Type B pancreatic cell (in vitro differentiated cells): ENCODE measurements at places on chromosomes 16 and 17. TPM values are rescaled to one million over a fixed set of nuclear protein-coding genes. Genes with fewer than 3 reads are reported as not detected.

- no peak for DNase-seq
Observed at GRCh38 chr17:31490019-31490650, 98.7 kb downstream of the RAB11FIP4 start.

DNA sequence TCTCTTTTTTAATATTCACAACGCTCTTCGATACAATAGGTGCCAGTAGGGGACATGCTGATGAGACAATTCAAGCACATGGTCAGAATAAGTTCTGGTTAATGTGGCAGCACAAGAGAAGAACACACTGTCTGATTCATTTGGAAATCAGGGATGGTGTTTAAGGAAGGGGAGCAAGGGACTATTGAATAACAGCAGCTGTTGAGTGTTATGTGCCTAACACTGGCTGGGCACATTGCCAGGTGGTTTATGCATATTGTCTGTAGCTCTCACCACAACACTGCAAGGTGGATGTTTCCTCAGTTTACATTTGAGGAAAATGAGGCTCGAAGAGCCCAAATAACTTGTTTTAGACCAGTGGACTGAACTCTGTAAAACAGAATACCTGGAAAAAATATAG lies 44.2 kb downstream of the LYRM9 start:
- no peak for DNase-seq

DNA sequence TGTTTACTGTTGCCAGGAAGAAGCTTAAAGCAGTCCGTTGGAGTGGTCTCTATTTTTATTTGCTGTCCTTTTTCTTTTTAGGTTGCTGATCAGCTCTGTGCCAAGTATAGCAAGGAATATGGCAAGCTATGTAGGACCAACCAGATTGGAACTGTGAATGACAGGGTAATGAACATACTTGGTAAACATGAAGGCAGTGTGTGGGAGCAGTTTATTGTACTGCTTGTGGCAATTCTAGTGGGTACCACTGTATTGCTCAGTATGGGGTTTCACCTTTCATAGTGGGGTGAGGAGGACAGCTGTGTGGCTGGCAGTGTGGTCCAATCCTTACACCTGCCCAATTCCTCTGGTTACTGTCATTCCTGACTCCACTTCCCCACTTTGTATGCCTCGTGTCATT lies 25.3 kb downstream of the IST1 start:
- no peak for DNase-seq

GRCh38 chr16:89164436-89164835 lies 7.1 kb upstream of the CDH15 start:
- DNase-seq = no peak

GRCh38 chr16:58176608-58177352 lies 21.1 kb downstream of the CSNK2A2 start:
- no peak for DNase-seq

- no peak for DNase-seq
Observed at GRCh38 chr17:78401246-78401645, 22.8 kb downstream of the PGS1 start.

DNA sequence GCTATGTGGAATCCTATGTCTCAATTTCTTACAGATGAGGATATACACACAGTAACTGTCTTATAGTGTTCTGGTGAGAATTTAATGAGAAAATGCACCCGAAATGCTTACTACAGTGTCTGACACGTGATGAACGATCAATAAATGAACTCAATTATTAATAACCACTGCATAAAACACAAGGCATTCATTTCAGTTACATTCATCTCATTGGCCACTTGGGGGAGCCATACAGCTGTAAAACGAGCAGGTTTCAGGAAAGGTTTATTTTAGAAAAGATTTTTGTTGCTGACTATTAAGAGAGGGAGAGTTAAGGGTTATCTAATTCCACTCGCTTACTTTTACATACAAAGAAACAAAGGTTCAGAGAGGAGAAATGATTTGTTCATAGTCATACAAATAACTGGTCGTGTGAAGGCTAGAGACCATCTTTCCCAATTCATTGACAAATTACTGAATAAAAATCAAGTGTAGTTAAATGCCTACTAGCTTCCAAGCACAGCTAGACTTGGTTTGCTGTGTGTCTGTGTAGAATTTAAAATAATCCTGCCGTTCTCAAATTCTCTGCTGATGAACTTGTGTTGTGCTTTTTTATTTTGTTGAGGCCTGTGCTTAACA lies 160.1 kb downstream of the MAP2K4 start:
- no peak for DNase-seq

DNA sequence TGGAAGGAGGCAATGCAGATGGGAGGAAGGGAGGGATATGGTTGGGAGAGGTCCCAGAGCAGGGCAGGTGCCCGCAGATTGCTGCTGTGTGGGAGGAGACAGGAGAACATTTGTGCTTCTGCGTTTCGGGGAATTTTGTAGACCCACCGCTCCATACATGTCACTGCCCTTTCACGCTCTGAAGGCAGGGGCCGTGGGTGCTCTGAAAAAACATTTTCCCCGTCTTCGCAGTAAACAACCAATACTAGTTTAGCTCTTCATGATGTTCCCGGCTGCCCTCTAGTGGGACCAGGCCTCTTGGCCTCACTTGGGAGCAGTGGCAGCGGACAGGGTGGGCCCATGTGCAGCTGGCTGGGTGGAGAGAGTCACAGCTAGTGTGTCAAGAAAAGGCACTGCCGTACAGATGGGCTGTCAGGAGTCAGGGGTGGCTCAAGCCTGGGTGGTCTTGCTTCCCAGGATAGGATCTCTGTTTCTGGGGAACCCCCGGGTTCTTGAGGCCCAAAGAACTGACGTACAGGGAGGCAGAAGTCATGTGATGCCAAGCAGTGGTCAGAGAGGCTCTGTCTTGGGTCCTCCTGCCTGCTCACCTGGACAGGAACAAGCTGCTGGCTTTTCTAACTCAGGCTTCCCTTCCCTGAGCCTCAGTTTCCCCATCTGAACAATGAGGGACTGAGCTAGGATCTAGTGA lies 46.5 kb upstream of the CPNE2 start:
- no peak for DNase-seq

GRCh38 chr16:67456391-67457081 lies 24.4 kb downstream of the ATP6V0D1 start:
- no peak for DNase-seq

- DNase-seq = peak; percentile 92
Observed at GRCh38 chr17:79393358-79394052, 217.3 kb downstream of the RBFOX3 start.

DNA sequence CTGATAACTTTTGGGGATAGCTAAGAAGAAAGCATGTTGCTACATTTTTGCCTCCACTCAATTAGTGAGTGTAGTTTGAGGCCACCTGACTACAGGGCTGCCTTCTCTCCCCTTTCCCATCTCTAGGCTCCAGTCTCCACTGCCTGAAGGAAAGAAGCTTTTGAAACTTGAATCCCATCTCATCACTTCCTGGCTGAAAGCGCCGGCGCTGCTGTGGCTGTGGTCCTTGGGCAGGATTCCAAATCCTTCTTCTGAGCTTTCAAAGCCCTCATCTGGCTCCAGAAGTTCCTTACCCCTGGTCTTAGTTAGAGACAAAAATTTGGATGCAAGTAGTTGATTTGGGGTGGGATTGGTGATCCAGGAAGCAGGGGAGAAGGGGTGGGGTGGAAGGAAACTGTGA lies 119.4 kb downstream of the FOXL1 start:
- no peak for DNase-seq

DNA sequence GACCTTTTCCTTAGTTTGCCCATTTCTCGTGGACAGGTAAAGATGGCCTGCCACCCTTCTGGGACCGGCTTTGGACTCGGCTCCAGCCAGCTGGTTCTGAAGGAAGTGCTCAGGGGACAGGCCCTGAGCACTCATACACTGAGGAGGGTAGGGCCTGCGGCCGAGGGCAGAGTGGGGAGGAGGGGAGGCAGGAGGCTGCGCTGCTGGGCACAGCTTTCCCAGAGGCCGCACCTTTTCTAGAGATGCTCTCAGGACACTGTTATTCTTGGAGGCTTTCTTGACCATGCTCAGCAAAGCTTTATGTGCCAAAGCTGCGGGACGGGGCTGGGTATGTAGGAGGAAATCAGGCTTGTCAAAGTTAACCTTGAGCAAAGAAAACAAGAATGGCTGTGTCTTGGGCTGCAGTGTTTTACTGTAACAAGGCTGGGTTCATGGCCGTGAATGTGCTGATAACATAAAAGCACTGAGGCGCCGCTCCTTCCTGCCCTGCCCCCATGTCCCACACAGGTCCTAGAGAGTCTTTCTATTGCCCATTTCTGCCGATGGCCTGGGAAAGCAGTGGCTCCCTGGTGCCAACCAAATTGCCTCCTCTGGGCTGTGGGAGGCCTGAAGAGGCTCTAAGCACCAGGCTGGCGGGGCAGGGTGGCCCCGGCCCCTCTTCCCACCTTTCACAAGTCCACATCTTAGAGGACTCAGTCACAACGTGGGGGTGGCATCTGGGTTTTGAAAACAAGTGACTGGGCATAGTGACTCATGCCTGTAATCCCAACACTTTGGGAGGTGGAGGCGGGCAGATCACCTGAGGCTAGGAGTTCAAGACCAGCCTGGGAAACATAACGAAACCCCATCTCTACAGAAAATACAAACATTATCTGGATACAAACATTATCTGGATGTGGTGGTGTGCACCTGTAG lies 22.3 kb upstream of the TIMP2 start:
- DNase-seq = no peak

GRCh38 chr16:19169082-19169639 lies 1.1 kb downstream of the SYT17 start:
- no peak for DNase-seq

- DNase-seq = no peak
Observed at GRCh38 chr17:30271102-30271501, 20.6 kb downstream of the BLMH start.

GRCh38 chr17:15273141-15273793 lies 8.1 kb upstream of the PMP22 start:
- DNase-seq = no peak

- DNase-seq = no peak
Observed at GRCh38 chr16:24146518-24146917, 109.6 kb upstream of the CACNG3 start.

GRCh38 chr17:32575852-32576251 lies 89.1 kb downstream of the CDK5R1 start:
- no peak for DNase-seq

DNA sequence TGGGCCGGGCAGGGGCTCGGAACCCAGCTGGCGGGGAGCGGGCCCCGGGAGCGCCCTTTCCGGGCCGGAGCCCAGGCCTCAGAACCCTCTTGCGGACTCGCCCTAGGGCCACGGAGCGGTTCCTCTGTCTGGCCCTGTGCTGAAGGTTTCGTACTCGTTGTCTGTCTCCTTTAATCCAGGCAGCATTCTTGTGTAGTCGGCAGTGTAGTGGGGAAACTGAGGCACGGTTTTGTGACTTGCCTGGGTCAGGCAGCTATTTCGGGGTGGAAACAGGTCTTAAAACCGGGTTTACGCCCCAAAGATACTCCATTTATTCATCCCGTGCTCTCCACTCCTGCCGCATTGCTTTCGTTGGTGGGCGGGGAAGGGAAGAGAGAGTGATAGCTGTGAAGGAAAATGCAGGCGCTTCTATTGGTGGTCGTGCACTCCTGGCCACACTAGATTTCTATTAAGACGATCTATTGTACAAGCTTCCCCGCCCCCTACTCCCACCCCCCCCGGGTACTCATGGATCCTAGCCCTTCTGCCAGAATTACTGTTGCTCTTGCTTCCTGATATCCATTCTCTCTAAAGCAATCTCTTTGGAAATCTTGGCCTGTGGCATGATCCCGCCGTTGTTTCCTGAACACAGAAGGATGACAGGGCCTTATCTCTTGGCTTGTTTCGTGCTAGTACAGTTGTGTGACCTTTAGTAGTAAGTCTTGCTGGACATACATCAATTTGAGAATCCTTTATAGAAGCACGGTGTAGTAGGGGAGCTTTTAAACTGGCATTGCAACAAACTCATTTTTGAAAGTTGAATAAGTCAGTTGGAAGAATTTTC lies 751 bp downstream of the DCAF7 start:
- DNase-seq = no peak

DNA sequence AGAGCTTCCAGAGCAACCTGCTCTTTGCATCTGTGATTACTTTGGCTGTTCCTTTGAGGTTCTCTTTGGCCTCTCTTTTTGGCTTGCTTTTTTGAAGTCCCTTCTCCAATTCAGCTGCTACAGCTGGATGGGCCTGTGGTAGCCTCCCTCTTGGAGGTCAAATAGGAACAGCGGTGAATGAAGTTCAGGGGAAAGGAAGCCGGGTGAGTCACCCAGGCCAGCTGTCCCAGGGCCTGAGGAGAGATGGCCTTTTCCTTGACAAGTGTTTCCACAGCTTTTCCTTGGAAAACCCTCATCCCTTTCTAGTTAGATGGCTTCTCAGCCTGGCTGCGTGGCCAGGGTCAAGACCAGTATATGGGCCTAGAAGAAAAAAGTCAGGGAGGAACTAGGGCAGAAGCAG lies 103.1 kb downstream of the STX8 start:
- DNase-seq = no peak

DNA sequence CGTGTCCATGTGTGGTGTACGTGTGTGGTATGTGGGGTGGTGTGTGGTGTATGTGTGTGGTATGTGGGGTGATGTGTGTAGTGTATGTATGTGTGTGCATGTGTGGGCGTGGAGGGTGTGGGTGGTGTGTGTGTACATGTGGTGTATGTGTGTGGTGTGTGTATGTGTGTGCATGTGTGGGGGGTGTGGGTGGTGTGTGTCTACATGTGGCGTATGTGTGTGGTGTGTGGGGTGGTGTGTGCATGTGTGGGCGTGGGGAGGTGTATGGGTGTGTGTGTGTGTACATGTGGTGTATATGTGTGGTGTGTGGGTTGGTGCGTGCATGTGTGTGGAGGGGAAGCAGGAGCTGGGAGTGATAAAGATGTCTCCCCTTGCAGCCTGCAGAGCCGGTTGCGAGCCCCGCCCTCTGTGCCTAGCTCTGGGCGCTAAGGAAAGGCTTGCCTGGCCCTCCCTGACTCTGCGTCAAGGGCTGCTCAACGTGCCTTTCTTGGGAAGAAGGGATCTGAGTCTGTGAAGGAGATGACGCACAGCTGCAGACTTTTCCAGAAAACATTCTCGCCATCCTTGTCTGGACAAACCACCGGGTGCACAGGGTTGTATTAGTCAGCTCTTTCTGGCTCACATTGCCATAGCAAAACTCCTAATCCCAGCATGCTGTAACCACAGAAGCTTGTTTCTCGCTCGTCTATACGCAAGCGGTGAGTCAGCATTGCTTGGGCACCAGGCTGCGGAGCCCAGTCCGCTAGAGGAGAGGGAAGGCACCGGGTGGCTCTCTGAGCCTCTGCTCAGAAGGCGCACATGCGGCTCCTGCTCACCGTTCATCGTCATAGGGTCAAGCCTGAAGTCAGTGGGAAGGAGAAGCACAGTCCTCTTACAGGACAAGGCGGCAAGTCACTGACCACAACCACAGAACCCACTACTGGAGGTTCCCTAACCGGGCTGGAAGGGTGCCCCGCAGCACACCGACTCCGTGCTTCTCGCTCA lies 2.0 kb upstream of the CD300H start:
- no peak for DNase-seq

GRCh38 chr17:74271901-74272561 lies 2.0 kb upstream of the DNAI2 start:
- no peak for DNase-seq

Gene LRRC36
- total RNA-seq = 0.38 and 1.1 TPM in 2 replicates

Gene CFAP119
- total RNA-seq = 14.2 and 15.0 TPM in 2 replicates

Gene KIF18B
- total RNA-seq = 14.8 and 49.3 TPM in 2 replicates

Gene TP53TG3B
- total RNA-seq = not detected in 2 replicates

Gene ARHGAP44
- total RNA-seq = 10.9 and 17.5 TPM in 2 replicates

Gene IRX6
- 0.71 and 1.5 TPM in 2 replicates for total RNA-seq

Gene AATK
- 4.6 and 6.4 TPM in 2 replicates for total RNA-seq

Gene FTO
- 47.1 and 85.1 TPM in 2 replicates for total RNA-seq

Gene KRT31
- total RNA-seq = 0.79 TPM in 1 of 2 replicates, not detected in the other

Gene ACBD4
- 9.8 and 11.5 TPM in 2 replicates for total RNA-seq

Gene CCL14
- total RNA-seq = not detected in 2 replicates

Gene NPIPA7
- total RNA-seq = 3.5 and 8.0 TPM in 2 replicates

Gene ITGB3
- total RNA-seq = 0.36 and 1.6 TPM in 2 replicates

Gene ADAM11
- 4.6 and 4.7 TPM in 2 replicates for total RNA-seq

Gene SKAP1
- total RNA-seq = 0.43 and 0.79 TPM in 2 replicates
